ENCODE measurements at places on chromosomes 12 and 14.

- DNase-seq, result peak; percentile 52
Measured at GRCh38 chr14:91154851-91155625, 41.2 kb downstream of the DGLUCY start.

GRCh38 chr12:25771041-25771440 is 187.4 kb upstream of the RASSF8 start:
- no peak for DNase-seq

DNA sequence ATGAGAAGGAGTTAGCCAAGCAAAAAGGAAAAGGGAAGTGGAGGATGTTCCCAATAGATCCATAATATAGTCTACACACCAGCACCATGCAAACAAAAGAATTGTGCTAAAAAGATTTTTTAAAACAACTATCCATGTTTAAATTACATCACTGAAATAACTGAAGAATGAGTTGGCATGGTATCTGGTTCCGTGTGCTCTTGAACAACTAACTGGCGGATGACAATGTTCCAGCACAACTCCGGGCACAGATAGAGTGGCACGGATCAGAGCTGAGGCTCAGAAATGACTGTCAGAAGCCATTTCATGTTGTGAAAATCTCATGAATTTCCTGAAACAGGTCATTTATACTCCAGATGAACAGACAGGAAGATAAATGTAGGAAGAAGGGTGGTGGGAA is 153.1 kb downstream of the HMGA2 start:
- DNase-seq, result no peak

GRCh38 chr12:126608607-126609175 is 1543.5 kb downstream of the AACS start:
- DNase-seq, result peak; percentile 13

GRCh38 chr14:92969871-92970270 is 46.9 kb downstream of the CHGA start:
- no peak for DNase-seq

- no peak for DNase-seq
Measured at GRCh38 chr14:90453401-90453951, 56.6 kb downstream of the CALM1 start.

DNA sequence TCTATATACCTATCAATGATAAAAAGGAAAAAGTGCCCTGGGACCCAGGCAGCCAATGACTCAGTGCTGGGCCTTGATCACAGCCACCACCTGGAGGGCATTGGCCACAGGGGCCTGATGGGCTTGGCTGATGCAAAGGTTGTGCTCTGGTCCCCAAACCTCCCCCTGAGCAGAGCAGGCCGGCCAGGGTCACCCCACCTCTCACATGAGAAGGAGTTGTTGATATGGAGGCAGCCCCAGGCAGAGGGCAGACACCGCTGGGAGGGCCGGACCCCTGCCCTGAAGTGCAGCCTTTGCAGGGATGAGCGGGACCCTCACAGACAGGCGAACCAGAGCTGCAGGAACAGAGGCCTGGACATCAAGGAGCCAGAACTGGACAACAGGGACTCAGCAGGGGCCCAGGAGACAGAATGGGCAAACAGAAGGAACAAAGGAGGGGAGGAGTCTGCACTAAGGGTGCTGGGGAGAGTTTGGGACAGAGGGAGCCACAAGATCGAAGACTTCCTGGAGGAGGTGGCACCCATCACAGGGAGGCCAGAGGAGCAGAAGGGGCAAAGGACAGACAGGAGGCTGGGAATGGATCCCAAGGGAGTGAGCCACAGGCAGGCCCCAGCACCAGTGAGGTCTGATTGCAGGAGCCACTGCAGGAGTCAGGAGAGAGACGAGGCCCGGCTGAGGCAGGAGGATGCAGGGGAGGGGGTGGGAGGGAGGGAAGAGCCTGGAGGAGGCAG is 105.0 kb downstream of the TNFAIP2 start:
- no peak for DNase-seq

DNA sequence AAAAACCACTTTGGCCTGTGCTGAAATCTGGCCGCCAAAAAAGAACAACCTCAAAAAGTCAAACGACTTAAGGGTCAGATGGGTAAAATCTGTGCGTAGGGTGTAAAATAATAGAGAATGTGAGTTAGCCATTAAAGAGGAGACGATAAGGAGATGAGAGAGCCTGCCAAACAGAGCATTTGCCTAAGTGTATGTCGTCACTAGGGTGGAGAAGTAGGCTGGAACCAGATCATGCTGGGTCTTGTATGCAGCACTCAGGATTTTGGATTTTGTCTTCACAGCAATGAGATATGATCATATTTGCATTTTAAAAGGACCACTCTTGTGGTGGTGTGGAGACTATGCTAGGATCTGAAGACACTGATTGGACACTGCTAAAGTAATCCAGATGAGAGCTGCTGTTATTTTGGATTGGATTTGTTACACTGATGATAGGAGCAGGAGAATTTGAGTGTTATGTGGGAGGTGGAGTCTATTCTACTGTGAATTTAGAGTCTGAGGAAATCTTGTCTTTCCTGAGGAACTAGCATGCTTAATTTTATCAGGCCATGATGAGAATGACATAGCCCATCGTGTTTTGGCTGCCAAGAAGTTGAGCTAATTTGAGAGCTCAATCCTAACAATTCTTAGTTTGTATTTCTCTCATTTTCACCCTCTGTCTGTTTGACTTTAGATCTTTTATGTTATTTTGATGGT is 24.8 kb upstream of the DBX2 start:
- no peak for DNase-seq

DNA sequence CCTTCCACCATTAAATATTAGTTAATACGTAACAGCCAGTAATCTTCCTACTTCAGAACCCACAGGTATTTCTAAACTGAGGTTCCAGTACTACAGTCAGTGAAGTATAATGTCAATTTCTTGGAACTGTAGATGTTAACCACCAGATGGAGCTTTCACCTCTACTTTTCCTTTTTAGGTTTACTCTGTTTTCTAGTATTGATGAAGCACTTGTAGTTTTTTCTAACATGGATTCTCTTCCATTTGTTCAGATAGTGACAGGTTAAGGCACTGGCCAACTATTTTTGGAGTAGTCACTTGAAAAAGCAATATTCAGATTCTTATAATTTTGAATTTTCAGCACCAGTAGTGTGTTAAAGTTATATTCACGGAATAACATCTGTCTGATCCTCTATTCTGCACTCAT is 4.6 kb upstream of the SEC23A start:
- DNase-seq, result no peak

DNA sequence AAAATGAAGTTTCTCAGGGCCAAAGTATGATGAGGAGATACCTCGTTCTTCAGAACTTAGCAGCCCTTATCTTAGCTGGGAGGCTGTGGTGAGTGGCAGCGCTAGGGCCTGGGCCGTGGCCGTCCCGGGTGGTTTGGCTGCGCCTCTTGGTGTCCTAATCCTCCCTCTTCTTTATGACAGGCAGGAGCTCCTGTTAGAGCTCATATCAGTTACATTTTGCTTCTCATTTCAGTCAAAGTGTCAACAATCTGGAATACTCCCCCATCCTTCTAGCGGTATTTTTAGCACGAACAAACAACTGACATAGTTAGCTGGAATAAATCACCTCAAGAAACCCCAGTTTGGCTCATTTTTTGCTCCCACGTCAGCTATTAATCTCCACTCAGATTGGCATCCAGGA is 188.8 kb downstream of the TTC7B start:
- DNase-seq, result no peak

DNA sequence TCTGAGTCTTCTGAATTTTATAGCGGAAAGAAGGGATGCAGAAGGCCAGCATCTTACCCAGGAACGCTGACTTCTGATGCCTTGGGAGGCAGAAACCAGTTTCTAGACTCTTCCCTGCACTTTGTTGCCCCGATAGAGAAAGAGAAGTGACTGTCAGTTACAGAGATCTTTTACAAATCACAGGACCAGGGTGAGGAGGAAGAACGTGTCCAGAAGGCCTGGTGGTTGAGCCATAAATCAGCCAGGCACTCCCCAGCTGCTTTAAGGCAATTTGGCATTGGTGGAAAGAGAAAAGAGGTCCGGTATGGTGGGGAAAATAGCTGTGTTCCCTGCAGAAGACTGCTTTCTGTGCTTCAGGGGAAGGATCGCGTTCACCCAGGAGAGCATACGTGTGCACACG is 88.7 kb upstream of the KCNA1 start:
- DNase-seq, result no peak

DNA sequence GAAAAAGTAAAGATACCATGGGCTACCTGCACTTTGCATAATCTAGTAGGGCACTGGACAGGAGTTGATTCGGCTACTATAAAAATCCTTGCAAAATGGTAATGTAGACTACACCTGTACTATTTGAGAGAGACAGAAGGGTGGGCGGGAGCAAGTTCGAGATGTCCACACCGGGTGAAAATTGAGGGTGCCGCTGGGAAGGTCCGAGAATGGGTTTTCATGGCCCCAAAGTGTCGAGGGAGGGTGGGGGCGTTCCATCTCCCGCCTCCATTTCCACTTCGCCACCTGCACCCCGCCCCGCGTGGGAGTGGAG is 648 bp downstream of the SNX6 start:
- DNase-seq, result no peak

DNA sequence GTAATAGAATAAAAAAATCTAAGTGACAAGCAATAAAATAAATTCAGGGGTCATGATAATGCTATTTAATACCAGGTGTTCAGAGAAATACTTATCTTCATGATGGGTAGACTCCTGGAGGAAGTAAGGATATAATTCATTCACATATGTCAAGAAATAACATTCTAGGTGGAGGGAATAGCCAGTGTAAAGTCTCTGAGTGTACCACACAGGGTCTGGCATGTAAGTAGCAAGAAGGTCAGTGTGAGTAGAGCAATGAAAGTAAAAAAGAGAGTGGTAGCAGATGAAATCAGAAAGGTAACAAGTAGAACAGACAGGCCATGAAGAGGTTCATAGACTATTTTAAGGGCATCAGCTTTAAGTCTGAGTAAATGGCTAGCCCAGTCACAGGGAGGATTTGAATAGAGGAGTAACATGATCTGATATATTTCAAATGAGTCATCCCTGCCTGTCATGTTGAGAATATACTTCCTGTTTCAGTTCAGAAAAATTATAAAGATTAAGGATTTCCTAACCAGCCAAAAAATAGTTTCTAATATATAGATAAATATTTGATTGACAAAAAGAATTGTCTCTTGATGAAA is 519.9 kb downstream of the C12orf50 start:
- DNase-seq, result peak; percentile 30

GRCh38 chr12:56162468-56163290 is 4.5 kb downstream of the MYL6 start:
- DNase-seq, result no peak

- no peak for DNase-seq
Measured at GRCh38 chr12:1819571-1819970, 794 bp upstream of the LRTM2 start.

DNA sequence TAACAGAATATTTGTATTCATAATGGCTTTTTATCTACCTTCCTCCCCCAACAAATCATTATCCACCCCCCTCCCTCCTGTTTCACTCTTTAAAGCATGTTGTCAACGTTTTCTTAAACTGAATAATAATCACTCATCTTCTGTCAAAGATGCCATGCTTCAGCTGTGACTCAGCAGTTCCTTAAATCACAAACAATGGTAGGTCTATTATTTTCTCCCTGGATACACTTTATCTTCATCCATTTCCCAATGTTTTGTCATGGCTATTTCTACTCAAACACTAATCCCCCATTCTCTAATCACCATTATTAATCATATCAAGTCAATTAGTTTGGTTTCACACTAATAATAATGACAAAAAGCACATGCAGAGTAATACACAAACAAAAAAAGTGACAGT is 6.5 kb downstream of the CLEC12B start:
- DNase-seq, result peak; percentile 4

DNA sequence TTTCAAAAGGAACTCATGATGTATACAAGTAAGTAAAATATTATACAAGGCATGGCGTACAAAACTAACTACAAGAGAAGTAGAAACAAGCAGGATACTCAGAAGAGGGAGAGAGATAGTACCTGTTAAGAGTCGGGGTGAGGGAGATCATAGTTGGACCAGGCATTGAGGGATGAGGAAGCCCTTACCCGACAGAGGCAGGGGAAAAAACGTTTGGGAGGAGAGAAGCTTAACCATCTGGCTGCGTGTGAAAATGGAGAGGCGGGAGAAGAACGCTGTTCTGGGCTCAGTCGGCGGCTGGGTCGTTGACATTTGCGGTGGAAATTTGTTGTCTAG is 575 bp upstream of the FMNL3 start:
- DNase-seq, result no peak

GRCh38 chr12:46982629-46983392 is 96.6 kb upstream of the PCED1B start:
- no peak for DNase-seq

DNA sequence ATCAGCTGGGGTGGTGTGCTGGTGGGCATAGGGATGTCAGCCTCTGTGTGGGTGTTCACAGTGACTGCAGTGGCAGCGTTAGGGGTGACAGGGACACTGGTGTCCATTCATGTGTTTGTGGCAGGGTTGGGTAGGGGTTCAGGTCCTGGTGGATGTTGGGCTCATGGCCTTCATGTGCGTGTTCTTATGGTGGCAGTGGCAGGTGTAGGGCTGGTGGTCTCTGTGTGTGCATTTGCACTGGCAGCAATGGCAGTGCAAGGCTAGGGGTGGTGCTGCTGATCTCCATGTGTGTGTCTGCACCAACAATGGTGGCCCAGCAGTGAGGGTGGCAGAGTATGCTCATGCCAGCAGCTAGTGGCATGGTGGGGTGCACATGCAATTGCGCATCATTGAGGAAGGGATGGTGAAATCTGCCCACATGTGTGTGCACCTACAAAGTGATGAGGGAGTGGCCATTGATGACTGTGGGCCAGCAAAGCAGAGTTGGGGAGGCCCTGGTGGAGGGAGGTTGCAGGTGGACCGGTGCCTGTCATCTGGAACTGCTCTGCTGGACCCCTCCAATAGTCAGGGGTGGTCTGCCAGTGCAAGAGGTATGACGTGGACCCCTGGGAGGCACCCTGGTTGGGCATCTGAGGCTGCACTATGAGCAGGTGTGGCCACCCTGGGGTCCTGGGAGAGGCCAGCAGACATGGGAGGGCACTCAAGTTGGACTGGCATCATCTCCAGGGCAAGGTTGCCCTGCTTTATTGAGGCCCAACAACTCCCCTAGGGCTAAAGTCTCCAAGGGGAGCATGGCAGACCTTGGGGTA is 182.9 kb downstream of the TTC6 start:
- no peak for DNase-seq

- DNase-seq, result no peak
Measured at GRCh38 chr14:60722107-60722356, 2.1 kb downstream of the SIX4 start.

DNA sequence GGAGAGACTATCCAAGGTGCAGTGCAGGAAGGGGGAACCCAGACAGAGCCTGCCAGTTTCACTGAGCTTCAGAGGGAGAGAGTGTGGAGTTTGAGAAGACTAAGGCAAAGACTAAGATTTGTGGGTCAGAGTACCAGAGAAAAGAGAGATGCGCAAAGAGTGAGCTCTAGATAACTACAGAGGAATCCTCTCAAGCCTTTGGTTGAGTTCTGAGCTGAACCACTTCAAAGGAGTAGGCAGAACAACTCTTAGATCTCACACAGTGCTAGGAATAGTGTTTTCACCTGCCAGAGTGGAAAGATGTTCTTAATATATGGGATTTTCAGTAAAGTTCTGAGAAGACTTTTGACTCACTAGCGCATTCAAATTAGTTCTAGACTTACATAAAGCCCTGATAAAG is 10.7 kb upstream of the M6PR start:
- DNase-seq, result no peak

All from skeletal muscle cell (primary cell).